ENCODE measurements at places on chromosomes 13 and 19.

DNA sequence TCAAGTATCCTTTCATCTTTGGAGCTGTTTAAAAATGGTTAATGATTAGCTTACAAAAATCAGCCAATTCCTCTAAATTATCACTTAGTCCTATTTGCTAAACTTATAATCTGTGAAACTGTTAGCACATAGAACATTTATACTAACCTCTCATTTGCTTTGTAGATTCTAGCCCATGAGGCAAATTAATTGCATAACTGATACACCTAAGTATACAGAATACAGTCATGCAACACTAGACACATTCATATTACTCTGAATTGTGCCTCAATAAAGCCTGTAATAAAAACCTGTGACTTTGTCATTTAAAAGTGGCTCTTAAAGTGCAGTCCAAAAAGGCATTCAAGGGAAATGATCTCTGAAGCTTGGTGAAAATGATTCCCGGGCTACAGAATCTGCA is 21.0 kb downstream of the SERPINE3 start:
- DNase-seq, result no peak
- H3K27me3 ChIP-seq, result no peaks in the 10 kb centered on the region
- H3K36me3 ChIP-seq, result peaks cover 2% of the 10 kb centered on the region
- no peak overlapping the region for H3K4me3 ChIP-seq

GRCh38 chr13:49503951-49504350 is 8.2 kb downstream of the PHF11 start:
- no peaks in the 10 kb centered on the region for H3K4me1 ChIP-seq
- no peaks in the 10 kb centered on the region for H3K27me3 ChIP-seq
- no peak for DNase-seq
- no peaks in the 10 kb centered on the region for H3K36me3 ChIP-seq
- no peak overlapping the region for H3K4me3 ChIP-seq
- H3K27ac ChIP-seq, result no peak overlapping the region

GRCh38 chr19:20787786-20788185 is 11.7 kb downstream of the ZNF66 start:
- peaks cover 2% of the 10 kb centered on the region for H3K36me3 ChIP-seq
- no peaks in the 10 kb centered on the region for H3K4me1 ChIP-seq
- no peaks in the 10 kb centered on the region for H3K27me3 ChIP-seq
- DNase-seq, result no peak
- no peak overlapping the region for H3K27ac ChIP-seq

GRCh38 chr13:73039201-73040108 is 19.4 kb upstream of the KLF5 start:
- H3K4me3 ChIP-seq, result no peak overlapping the region
- H3K27me3 ChIP-seq, result no peaks in the 10 kb centered on the region
- H3K36me3 ChIP-seq, result no peaks in the 10 kb centered on the region

DNA sequence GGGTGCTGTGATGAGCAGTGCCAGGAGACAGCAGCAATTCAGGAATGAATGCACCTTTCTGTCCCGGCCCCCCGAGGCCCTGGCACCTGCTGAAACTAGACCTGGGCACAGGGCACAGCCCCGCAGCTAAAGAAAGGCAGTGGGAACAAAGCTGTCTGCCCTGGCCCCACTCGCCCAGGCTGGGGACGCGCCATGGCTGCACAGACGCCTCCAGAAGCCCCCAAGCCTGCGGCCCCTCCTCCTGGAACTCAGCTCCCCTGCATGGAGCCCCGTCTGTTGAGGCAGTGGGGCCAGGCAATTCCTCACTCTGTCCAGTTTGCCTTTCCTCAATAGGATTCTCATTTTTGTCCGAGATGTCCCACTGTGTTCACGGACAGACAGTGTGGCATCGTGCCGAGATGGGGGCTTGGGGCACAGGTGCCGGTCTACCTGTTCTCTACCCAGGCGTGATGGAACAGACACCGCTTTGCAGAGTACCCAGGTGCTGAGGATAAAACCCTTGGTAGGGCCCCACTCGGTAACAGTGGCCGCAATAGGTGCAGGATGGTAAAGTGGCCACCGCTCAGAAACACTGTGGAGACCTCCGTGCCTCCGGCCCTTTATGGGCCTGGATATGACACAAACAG is 146.5 kb upstream of the SOX1 start:
- H3K36me3 ChIP-seq, result no peaks in the 10 kb centered on the region
- H3K4me1 ChIP-seq, result no peaks in the 10 kb centered on the region
- DNase-seq, result no peak
- H3K27ac ChIP-seq, result no peak overlapping the region

GRCh38 chr13:51451467-51452360 is 1.1 kb downstream of the INTS6 start:
- no peaks in the 10 kb centered on the region for H3K27me3 ChIP-seq
- no peaks in the 10 kb centered on the region for H3K36me3 ChIP-seq
- H3K4me1 ChIP-seq, result no peaks in the 10 kb centered on the region
- peak overlapping the region; percentile 83 for H3K4me3 ChIP-seq

DNA sequence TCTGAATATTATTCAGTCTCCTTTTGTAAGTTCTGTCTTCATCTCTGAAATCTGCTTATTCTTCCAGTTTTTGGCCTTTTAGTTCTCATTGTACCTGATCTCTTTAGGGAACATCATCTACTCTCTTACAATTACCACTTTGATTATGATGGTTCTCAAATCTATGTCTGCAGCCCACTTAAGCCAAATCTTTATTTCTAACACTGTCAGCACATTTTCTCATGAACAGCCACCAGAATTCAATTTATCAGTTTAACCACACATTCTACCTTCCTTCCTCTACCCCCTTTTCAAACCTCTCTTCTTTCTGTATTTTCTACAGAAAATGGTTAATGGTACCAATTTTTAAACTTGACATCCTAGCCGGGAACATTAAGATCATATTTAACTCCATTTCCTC is 175.3 kb downstream of the FGF14 start:
- no peak overlapping the region for H3K4me3 ChIP-seq
- H3K36me3 ChIP-seq, result no peaks in the 10 kb centered on the region
- H3K27me3 ChIP-seq, result no peaks in the 10 kb centered on the region
- DNase-seq, result no peak
